ENCODE measurements at places on chromosomes 5 and 9. TPM values are rescaled to one million over a fixed set of nuclear protein-coding genes. Genes with fewer than 3 reads are reported as not detected.

GRCh38 chr9:17121264-17121663, 13.6 kb upstream of the CNTLN start:
- no peak for DNase-seq

The NEUROG1 gene
- total RNA-seq = not detected

DNA sequence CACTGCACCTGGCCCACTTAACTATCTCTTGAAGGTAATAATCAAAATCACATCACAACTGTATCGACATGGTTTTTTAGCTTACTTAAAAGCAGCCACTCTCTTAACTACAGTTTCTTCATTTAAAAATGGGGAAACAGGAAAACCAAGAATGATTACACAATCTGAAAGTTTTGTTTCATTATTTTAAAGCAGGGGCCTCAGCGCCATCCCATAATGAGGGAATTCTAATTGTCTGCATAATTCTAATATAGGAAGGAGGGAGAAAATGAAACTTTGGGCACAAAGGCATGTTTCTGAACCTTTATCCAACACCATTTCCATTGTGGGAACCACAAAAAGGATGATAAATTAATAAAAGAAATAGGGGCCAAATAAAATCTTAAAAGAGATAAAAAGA, 7.6 kb downstream of the HACD4 start:
- DNase-seq = peak; percentile 33

DNA sequence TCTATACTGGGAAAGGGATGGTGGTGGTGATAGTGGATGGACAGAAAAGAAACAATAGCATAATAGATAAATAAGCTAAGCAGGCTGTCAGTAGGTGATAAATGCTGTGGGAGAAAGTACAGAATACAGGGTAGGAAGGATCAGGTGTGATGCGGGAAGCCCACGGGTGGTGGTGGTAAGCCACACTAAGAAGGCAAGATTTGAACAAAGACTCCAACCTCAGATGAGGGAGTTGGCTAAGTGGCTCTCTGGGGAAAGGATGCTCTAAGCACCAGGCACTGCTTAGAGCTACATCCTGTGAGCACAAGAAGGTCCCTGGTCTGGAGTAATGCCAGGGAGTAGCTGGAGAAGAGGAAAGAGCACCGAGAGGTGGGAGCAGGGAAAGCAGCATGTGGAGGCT, 151.6 kb upstream of the KLF9 start:
- DNase-seq = no peak

- DNase-seq = peak; percentile 76
These were observed 331.8 kb downstream of the KDM4C start for GRCh38 chr9:7089406-7090193.

GRCh38 chr5:1639757-1640156, 116.0 kb upstream of the LPCAT1 start:
- DNase-seq = no peak

- no peak for DNase-seq
These were observed 171.8 kb upstream of the RAI14 start for GRCh38 chr5:34484216-34484920.

DNA sequence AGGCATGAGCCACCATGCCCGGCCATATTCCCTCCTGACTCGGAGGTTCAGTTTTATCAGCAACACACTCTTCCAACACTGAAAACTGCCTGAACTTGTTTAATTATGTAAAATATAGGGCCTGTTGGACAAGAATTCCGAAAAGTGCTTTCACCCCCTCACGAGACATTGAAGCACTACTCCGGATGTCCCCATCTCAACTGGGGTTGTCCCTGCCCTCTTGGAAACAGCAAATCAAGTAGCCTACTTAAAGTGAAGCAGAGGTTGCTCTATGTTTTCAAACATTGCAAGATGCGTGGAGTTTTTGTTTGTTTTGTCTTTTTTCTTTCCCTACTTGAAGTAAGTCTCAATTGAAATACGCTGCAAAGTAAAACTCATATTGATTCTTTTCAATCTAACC, 7.6 kb downstream of the PTGER4 start:
- peak; percentile 19 for DNase-seq

The ZNF618 gene
- 6.4 TPM for total RNA-seq

The HTR4 gene
- not detected for total RNA-seq

GRCh38 chr5:3595006-3595961, at the start of gene IRX1:
Gene IRX1, plus strand, starts transcription at chr5:3595832. Its CDS starts 274 bp downstream, at chr5:3596106.
- DNase-seq = no peak

DNA sequence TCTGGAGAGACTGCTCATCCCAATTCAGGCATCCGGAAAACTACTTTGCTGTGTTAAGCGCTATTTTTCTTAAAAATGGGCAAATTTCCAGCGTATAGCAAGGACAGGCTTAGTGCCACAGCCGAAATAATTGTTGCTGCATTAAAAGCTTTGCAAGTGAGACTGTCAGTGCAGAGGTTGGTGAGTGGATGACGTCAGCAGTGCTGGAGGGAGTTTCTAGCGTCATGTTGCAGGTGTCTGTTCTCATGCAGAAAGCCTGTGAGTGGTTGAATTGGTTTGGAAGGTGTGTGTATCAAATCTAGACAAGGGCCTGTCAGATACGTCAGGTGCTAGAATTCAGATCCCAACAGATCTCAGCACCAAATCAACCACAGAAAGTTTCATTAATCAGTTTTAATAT, 204.4 kb downstream of the TRIO start:
- no peak for DNase-seq

GRCh38 chr9:81619353-81620001, 69.9 kb downstream of the TLE1 start:
- peak; percentile 38 for DNase-seq

The PHYKPL gene
- total RNA-seq = 42.2 TPM

GRCh38 chr9:71752928-71753327, 15.4 kb downstream of the CEMIP2 start:
- no peak for DNase-seq

DNA sequence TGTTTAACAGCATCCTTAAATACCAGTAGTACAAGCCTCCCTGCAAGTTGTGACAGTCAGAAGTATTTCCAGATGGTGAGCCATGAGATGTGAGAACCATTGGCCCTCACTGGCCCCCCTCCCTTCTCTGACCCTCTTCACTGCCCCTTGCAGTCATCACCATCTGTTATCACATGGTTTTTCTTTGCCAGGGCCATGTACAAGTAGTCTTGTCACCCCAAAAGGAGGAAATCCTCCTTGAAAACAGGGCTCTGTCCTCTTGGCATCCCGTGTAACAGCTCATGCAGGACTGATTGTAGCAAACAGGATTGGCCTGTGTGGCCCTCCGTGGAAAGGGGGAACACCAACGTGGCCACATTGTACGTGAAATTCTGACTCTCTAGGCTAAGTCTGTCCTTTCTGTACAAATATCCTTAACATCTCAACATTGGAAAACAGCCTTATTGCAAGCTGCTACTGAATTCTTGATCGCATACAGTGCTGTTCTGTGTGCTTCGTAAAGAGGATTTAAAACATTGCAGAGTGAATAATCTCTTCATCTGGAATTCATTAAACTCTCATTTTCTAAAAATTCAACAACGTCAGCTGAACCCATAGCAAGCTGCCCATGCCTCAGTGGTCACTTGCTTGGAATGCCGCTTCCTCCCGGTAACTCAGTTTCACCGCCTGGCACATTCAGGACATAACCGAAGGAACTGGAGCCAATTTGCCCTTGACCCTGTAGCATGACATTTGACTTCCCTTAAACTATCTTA, 171.7 kb downstream of the ATPSCKMT start:
- DNase-seq = peak; percentile 69

DNA sequence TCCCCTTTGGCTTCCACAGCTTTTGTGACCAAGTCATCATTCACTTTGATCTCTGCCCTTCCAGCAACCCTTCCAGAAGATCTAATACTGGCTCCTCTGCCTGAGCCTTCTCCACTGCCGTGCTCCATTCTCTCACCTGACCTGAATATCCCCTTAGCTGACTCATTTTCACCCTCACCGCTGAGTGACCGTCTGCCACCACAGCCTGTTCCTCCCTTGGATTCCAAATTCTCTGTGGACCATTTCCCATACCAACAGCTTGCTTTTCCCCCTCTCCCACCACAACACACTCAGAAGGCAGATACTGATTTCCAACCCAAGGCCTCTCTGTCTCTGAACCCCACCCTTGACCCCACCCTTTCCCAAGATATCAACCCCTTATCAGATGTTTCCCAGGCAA, 20.5 kb upstream of the SPATA31D1 start:
- DNase-seq = no peak

The RBM27 gene
- 14.3 TPM for total RNA-seq

DNA sequence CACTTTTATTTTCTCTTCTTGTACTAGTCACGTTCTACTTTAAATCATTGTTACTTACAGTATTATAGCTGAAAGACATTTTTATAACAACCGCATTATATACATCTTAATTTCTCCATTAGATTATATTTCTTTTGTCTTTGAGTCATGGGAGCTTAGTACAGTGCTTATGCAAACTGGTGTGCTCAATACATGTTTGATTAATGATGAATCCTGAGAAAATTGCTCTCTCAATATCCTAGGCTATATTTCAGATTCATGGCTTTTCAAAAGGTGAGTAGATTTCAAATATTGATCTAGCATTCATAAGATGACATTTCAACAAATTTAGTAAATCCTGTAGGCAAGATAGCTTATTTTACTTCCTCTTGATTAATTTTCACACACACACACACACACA, 102.2 kb upstream of the FST start:
- DNase-seq = no peak

- peak; percentile 31 for DNase-seq
These were observed 2.1 kb downstream of the MAMDC4 start for GRCh38 chr9:136854113-136854841.

The IL33 gene
- total RNA-seq = 27.4 TPM

The EPB41L4A gene
- total RNA-seq = 7.4 TPM

The PCDHB2 gene
- total RNA-seq = 3.2 TPM

The PCDHB3 gene
- total RNA-seq = 1.8 TPM

- no peak for DNase-seq
These were observed 186.5 kb downstream of the MAN2A1 start for GRCh38 chr5:109876030-109876725.

The GFM2 gene
- 24.6 TPM for total RNA-seq

DNA sequence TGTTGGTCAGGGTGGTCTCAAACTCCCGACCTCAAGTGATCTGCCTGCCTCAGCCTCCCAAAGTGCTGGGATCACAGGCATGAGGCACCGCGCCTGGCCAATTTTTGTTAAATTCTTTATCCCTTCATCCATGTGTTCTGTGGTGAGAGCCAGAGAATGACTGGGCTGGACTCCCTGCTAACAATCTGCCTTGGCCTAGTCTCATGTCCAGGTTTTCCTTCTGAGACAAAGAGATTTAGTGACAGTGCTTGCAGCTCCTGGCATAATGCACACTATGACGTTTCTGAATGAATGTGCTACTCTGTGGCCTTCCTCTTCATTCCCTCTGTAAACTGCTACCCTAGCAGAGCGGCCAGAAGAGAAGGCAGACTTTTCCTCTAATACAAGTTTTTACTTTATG, 79.3 kb downstream of the FOXD1 start:
- DNase-seq = peak; percentile 90

GRCh38 chr5:148853868-148854267, 27.5 kb downstream of the ADRB2 start:
- no peak for DNase-seq

DNA sequence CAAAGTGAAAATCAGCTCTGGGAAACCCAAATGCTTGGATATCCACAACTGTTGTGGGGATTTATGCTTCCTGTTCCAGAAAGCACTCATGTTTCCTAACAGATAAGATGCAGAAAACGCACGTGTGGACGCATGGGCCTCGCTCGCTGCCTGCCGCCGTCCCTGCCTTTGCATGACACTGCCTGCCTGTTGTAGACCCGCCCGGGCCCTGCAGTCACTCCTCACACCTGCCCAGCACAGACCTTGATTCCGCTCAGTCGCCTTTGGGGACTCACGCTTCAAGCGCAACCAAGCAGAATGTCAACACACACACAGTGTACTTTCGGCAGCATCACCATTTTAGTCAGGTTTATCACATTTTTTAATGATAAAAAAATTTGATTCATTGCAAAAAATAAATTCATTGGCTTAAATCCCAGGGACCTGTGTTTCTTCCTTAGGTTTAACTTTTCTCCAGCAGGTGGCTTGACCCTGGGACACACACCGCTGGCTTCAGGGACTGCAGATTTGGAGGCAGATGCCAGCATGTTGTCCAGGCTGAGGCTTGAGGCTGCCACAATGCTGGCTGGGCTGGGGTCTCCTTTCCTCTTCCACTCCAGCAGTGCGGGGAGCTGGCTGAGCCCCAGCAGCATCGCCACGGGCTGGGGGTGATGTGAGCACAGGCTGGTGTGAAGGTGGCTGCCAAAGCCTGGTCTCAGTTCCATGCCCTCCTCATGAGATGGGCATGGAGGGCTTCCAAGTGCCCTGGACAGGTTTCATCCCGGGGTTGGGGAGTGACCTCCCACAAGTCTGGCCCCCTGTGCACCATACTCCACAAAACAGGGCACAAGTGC, 416.9 kb upstream of the IRX4 start:
- DNase-seq = peak; percentile 17

- DNase-seq = no peak
These were observed 56.5 kb downstream of the XRCC4 start for GRCh38 chr5:83133797-83134196.

All from muscle of leg (tissue), 16 donors.